ENCODE measurements at places on chromosomes 4 and X.

GRCh38 chr4:8398347-8398746 lies 42.2 kb downstream of the ACOX3 start:
- DNase-seq = no peak

GRCh38 chrX:145716226-145716625 lies 101.4 kb upstream of the SLITRK2 start:
- no peak for DNase-seq

DNA sequence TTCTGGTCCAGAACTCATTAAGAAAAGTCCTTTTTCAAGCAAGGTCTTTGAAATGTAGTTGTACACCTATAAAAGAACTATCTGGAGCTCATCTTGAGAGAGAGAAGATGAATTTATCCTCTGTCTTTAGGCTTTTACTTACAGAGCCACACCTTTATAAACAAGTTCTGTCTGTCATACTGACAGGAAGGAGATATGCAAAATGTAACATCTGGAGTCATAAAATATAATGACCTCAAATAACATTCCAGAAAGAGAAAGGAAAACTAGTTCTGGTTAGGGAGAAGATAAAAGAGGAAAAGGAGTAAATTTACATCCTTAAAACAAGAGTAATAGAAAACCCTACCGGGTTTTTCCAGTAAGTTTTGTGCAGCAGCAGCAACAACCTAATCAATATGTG lies 1.3 kb downstream of the INPP4B start:
- DNase-seq = no peak

GRCh38 chr4:93092765-93093164 lies 735.8 kb upstream of the ATOH1 start:
- no peak for DNase-seq

DNA sequence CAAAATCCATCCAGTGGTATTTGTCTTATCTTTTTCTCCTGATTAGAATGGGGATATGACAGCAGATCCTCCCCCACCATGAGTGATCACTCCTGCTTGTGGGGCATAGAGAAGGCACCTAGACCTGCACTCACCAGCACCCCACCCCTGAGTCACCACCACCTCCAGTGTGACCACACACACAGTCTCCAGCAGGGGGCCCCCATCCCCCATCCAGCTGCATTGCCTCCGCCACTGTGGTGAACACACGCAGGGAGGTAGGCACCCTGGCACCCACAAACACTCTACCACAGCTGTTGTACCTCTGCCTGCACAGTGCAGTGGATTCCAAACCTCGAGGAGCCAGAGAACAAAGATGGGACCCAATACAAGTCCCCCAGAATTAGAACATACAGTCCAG lies 9.0 kb upstream of the MAGEA8 start:
- DNase-seq = no peak

GRCh38 chr4:166501941-166502382 lies 628.9 kb downstream of the TLL1 start:
- peak; percentile 56 for DNase-seq

- no peak for DNase-seq
These were observed 109.3 kb downstream of the GATB start for GRCh38 chr4:151651496-151651895.

DNA sequence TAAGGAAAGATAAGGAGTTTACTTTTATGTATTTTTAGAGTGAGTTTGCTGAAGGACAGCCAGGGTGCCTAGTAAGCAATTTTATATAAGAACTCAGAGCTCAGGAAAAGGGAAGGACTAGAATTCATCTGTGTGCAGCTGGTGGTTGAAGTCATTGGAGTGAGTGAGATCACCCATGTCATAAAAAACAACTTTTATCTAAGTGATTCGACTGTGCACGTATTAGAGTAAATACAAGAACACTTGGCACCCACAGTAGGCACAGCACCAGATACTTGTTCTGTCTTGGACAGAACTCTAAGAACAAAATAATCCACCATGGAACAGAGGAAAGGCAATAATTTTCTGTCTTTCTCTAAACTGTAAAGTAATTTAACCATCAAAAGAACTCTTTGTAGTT lies 31.6 kb downstream of the SYNPO2 start:
- no peak for DNase-seq

GRCh38 chr4:102390438-102390837 lies 45.2 kb upstream of the SLC39A8 start:
- DNase-seq = no peak

DNA sequence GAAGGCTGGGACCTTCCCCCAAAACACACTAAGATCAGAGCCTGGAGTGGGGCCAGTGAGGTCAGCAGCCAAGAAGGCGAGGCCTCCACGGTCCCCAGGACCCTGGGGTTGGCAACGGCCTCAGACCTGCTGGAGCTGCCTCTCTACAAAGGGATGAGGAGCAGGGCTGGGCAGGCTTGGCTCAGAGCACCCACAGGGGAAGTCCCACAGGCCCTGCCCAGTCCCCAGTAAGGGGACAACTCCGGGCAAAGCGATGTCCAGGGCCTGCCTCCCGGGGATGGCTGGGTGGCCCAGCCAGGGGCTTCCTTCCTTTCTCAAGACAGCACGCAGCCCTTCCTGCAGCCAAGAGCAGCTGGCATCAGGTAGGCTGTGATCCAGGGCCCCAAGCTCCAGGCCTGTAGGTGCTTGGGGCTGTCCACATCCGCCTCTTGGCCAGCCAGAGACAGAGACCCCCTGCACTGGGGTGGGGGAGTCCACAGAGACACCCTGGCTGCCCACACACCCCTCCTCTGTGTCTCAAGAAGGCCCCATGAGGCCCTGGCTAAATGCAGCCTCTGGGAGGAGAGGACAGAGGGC lies 5.7 kb downstream of the MXD4 start:
- DNase-seq = no peak

DNA sequence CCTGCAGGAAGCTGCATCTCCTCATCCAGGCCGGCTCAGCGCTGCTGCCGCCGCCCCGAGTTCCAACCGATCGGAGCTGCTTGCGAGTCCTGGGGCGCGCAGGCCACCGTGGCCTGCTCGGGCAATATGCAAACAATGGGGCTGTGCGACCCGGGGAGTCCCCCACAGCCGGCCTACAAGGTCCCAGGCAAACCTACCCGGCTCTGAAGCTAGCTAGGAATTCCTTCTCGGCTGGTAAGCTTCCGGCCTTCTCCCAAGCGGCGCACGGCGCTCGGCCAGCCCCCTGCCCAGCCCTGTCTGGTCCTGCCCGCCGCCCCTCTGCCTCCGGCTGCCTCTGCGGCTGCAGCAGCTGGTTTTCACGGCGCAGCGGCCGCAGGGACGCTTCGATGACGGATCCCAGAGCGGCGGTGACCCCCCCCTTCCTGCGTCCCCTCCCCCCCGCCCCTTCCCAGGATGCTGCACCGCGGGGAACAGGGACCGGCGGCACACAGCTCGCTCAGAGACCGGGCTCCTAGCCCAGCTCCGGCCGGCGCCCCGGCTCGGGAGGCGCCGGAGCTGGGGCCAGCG lies 59.4 kb downstream of the TSC22D3 start:
- no peak for DNase-seq

GRCh38 chrX:9466124-9466495 lies 1.3 kb downstream of the TBL1X start:
- DNase-seq = no peak

DNA sequence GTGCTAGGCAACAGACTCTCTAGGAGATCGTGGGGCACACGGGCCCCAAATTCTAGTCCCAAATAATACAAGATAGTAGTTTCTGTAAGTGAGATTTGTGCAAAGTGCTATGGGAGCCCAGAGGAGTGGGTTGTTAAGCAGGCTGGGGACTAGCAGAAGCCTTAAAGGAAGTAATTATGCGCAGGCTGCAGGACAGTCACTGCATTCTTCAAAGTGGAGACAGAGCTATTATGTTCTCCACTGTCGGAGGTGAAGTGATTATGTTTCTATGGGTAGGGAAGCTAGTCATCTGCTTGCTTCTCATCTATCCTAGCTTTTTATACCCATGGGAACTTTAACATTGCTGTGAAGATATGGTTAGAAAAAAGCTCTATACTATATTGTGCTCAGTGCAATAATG lies 154.2 kb downstream of the CPE start:
- no peak for DNase-seq

GRCh38 chr4:158624889-158625478 lies 46.7 kb downstream of the C4orf46 start:
- DNase-seq = peak; percentile 28

DNA sequence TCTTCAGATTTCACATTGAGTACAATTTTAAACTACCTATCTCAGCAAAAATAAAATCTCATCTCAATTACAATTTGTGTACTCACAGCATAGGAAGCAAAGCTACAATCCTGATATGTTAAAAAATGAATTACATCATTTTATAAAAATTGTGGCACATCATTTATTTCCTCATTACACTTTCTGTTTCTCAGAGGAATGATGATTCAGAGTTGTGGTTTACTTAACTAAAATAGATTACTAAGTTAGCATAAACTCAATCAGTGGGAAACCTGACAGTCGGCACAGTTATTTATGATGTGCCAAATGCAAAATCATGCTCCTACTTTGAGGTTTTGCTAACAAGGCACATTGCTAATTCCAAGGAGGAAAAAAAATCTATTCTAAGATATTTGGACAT lies 325.0 kb downstream of the FBXO8 start:
- no peak for DNase-seq

DNA sequence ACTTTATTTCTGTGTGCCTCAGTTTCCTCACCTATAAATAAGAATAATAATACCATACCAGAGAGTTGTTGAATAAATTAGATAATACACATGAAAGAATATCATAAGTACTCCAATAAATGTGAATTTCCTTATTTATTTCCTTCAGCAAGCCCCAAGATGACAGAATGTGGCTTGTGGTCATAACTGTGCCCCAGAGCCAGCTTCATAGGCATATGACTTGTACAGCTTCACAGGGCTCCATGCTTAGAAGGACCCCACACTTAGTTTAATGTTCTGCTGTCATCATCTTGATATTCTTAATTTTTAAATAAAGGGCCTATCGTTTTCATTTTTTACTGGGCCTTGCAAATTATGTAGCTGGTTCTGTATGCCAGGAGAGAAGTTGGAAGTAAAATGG lies 25.3 kb downstream of the VSIG4 start:
- DNase-seq = no peak

DNA sequence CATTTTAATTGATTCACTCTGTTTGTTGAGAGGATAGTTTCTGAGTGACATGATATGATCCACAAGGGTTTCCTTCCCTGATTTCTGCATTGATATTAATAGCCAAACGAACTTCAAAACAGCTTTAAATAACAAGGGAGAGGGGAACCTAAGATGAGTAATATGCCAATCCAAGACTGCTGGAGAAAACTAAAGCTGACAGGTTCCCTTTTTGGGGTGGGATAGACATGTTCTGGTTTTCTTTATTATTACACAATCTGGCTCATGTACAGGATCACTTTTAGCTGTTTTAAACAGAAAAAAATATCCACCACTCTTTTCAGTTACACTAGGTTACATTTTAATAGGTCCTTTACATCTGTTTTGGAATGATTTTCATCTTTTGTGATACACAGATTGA lies 182.2 kb downstream of the AR start:
- DNase-seq = no peak

- no peak for DNase-seq
These were observed 49.0 kb downstream of the PRDM5 start for GRCh38 chr4:120873554-120873953.

- no peak for DNase-seq
These were observed 517.7 kb downstream of the BCOR start for GRCh38 chrX:39580043-39580442.

GRCh38 chr4:101153653-101154052 lies 193.7 kb downstream of the PPP3CA start:
- no peak for DNase-seq

- DNase-seq = no peak
These were observed 58.6 kb downstream of the NDST4 start for GRCh38 chr4:115054836-115055235.

GRCh38 chr4:125961626-125962025 lies 646.9 kb downstream of the FAT4 start:
- no peak for DNase-seq

DNA sequence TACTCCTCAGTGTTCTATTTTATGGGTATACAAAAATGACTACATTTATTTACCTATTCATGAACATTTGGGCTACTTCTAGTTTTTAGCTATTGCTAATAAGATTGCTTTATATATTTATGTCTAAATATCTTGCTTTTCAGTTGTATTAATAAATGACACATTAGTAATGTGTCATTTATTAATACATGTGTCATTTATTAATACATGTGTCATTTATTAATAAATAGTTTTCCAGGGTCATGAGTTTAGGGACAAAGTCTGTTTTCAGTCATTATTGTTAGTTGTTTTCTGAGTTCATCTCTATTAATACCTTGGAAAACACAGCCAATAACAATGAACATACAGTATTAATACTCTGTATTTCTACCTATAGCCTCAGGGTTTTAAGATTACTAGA lies 1630.7 kb upstream of the IGFBP7 start:
- DNase-seq = no peak

DNA sequence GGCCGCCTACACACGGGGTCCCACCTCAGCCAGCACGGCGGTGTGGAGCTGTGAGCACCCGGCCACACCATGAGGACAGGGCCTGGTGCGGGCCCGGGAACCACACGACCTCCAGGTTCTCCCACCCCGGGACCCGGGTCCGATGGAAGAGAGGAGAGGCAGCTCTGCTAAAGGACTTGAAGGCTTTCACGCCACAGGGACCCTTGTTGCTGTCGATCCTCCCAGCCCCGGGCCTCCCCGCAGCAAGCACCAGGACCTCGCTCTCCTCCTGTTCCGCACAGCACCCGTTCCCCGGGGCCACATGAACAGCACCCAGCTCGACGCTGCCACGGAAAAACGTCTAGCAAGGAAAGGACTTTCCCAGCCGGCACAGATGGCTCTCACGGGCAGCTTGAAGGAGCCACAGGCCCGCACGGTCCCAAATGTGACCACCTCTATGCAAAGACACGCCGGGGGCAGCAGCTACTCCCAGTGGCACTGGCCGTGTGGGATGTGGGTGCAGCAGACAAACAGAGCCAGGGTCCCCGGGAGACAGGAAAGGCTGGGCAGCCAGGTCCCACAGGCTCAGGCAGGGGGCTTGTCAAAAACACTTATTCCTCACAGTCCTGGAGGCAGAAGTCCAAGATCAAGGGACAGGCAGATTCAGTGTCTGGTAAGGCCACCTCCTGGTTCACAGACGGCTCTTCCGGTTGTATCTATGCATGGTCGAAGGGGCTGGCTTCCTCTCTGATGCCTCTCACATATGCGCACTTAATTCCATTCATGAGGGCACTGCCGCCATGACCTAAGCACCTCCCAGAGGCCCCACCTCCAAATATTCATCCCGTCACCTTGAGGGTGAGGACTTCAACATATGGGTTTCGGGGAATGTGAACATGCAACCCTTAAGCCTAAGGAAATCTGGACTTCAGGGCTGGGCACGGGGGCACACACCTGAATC lies 24.7 kb downstream of the FAM53A start:
- DNase-seq = no peak

DNA sequence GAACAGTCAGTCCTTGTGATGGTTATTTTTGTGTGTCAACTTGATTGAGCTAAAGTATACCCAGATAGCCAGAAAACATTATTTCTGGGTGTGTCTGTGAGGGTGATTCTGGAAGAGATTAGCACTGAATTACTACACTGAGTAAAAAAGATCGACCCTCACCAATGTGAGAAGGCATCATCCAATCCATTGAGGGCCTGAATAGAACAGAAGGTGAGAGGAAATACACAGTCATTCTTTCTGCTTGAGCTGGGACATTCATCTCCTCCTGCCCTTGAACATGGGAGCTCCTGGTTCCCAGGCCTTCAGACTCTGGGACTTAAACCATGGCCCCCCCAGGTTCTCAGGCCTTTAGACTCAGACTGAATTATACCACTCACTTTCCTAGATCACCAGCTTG lies 22.3 kb downstream of the INPP4B start:
- no peak for DNase-seq

Data from iPS DF 19.7 (cell line).